IMR-90 (cell line): ENCODE measurements at places on chromosomes 3 and 15.

DNA sequence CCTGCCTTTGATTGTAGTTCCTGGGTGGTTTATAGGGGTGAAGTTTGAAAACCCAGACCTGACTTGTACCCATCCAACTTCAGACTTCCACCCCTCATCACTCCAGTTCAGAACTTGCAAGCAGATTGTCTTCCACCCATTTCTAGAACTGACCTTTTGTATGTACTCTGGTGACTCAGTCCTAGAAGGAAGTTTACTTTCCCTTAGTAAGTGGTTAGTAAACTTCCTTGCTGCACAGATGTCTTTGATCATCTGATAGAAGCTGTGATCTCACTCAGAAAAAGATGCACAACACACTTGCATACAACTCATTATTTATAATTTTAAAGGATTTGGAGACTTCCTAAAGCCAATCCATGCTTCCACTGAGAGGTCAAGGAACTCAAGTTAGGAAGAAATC is 368.0 kb downstream of the MFSD1 start:
- DNase-seq = peak; percentile 53

DNA sequence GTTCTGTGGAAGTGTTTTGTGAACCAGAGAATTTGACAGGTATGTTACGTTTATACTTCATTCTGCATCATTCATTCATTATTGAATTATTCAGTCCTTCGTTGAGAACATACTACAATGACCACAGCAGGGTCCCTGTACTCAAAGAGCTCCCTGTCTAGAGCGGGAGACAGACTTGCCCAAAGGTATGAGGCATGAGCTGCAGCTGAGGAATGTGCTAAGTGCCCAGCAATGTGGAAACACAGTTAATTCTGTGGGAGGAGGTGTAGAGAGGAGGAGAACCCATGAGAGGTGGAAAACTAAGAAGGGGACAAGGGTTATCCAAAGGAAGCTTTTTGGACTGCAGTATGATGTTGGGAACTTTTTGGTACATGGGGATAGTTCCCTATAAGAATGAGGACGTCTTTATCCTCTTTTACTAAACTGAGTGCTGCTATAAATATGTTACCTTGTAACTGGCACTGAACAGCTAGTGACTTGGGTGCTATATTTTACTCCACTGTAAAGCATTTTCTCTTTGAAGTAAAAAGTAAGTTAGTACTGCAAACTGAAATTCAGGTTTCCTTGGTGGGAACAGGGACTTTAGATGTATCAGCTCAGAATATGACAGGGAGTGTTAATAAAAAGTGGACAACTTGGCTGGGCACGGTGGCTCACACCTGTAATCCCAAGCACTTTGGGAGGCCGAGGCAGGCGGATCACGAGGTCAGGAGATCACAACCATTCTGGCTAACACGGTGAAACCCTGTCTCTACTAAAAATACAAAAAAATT is 5.7 kb downstream of the SMAD3 start:
- DNase-seq = peak; percentile 11

- DNase-seq = peak; percentile 12
Measured at GRCh38 chr15:63985221-63986184, 60.8 kb downstream of the DAPK2 start.

DNA sequence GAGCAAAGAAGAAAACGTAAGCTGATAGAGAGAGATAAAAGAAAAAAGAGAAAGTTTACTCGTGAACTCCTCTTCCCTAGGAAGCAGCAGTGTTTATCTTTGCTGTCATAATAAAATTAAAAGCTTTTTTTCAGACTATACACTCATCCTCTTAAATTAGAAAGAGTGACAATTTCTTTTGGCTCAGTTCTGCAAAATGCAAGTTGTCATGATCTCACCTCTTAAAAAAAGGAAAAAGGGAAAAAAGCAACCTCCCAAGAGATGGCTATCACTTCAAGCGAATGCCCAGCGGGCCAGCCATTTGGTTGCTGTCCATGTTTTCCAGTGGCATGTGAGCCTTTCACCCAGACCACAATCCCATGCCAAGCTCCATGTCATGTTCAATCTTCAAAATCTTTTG is 7.0 kb upstream of the THBS1 start:
- peak; percentile 36 for DNase-seq

DNA sequence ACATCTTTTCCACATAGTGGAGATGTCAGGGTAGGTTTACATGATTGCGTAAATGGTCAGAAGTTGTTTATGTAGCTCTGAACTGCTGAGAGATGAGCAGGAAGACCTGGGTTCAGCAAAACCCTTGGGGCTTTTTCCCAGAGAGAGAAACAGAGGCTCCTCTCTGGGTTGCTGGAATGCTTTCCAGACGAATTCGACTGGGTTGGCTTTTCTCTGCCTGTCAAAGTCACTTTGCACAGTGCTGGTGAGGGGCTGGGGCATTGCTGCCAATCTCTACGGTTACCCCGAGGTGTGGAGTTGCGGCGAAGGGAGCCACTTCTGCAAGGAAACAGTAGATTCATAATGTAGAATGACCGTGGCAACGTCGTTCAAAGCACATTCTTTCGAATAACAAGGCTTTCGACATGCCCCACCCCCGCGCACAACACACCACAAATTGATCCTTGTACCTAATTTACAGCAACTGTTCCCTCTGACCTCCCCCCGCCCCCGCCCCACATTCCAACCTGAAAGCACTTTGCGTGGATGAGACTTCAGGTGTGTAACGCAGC is 950 bp upstream of the CNTN4 start:
- DNase-seq = no peak

GRCh38 chr3:31234145-31234544 is 298.6 kb upstream of the STT3B start:
- no peak for DNase-seq

DNA sequence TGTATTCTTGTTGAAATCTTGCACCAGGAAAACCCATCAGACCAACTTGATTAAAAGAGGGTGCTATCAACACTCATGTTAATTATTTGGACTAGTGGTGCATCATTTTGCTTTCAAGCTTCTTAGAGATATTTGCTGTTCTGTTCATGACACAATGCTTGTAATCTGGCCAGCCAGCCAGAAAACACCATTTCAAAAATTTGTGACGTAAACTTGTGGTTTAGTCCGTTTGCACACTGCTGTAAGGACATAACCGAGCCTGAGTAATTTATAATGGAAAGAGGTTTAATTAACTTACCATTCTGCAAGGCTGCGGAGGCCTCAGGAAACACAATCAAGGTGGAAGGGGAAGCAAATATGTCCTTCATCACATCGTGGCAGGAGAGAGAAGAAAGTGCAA is 374.3 kb upstream of the TGFBR2 start:
- DNase-seq = peak; percentile 73

DNA sequence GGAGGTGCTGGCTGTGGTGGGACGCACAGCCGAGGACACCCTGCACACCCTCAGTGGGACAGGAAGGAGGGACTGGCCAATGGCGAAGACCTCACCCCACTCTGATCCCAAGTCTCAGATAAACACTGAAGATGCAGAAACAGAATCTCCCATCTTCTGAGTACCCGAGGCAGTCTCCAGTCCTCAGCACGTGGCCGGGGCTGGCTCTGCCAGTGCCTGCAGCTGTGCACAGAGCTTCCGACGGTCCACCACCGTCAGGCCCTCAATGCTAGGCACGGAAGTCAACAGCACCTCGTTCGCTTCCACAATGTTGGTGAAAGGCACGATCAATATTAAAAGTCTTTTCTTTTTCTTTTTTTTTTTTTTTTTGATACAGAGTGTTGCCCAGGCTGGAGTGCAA is 16.8 kb upstream of the OCA2 start:
- DNase-seq = no peak

GRCh38 chr3:10428406-10429091 is 76.8 kb downstream of the ATP2B2 start:
- no peak for DNase-seq

- DNase-seq = no peak
Measured at GRCh38 chr3:143595456-143596077, 252.7 kb downstream of the SLC9A9 start.

DNA sequence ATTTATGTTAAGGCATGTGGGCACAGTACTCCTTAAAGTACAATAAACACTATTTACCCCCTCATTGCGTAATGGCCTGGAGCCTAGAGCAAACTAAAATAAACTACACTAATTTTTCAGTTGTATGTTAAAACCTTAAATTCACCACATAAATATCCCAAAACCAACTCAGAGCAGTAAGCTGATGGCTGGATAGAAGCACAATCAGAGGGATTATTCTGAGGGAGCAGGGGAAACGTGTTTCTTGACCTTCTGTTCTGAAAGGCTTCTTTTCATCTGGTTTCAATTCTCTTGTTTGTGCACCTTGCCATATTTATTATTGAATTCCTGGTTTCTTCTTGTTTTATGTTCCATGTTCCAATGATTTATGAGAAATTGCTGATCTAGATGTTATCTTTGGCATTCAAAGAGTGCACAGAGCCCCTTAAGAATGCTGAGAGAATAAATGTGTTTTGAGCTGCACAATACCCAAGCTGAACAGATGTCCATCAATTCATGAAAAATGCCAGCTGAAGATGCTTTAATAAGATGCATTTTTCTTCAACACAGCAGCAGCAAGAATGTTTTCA is 29.6 kb downstream of the RPL22L1 start:
- DNase-seq = peak; percentile 33

DNA sequence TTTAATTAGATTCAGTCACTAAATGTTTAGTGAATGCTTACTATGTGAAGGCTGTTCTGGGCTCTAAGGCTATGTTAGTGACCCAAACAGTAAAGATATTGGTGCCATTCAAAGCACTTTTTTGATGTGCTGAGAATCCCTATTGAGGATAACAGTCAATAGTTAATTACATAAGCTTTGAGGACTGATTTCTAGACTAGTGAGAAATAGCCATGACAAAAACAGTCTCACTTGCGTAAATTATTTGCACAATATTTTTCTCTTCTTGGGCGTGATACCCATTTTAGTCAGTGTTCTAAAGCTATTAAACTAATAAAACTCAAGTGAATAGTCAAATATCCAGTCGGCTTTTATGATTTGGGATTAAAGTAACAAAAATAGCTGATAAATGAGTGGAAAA is 74.6 kb downstream of the UBE2E2 start:
- no peak for DNase-seq

DNA sequence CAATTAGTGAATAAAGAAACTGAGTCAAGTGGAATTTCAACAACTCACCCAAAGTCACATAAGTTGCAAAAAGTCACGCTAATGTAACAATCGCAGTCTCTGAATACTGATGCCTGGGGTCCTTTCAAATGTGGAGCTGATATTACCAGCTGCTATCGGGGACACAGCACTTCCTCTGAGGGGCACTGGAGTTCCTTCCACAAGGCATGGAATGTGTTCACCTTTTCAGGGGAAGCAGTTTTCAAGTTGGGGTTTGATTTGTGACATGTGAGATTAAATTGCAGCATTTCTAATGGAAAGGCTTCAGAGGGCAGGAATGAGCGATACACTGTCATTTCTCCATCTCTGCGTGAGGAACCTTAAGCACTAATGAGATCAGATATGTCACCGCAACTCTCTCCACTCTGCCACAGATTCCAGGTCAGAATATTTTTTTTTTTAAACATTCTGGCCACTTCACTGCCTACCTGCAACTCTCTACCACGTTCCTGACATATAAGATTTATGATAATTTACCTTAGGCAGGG is 807.2 kb upstream of the CFAP20DC start:
- no peak for DNase-seq

DNA sequence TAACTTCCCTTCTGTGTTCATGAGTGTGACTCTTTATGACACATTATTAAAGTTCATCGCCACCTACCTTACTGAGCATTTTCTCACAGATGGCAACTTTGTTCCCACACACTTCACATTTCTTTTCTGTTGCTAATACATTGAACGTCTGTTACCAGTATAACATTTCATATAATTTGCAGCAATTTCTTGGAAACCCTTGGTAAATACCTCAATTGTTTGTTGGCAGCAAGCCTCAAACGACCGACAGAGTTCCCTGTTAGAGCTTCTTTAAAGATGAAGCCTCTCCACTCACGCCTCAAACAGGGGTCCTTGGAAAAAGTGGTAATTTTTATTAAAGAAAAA is 3.2 kb upstream of the CHSY1 start:
- peak; percentile 41 for DNase-seq

GRCh38 chr3:24389108-24390090 is 105.3 kb downstream of the THRB start:
- no peak for DNase-seq

DNA sequence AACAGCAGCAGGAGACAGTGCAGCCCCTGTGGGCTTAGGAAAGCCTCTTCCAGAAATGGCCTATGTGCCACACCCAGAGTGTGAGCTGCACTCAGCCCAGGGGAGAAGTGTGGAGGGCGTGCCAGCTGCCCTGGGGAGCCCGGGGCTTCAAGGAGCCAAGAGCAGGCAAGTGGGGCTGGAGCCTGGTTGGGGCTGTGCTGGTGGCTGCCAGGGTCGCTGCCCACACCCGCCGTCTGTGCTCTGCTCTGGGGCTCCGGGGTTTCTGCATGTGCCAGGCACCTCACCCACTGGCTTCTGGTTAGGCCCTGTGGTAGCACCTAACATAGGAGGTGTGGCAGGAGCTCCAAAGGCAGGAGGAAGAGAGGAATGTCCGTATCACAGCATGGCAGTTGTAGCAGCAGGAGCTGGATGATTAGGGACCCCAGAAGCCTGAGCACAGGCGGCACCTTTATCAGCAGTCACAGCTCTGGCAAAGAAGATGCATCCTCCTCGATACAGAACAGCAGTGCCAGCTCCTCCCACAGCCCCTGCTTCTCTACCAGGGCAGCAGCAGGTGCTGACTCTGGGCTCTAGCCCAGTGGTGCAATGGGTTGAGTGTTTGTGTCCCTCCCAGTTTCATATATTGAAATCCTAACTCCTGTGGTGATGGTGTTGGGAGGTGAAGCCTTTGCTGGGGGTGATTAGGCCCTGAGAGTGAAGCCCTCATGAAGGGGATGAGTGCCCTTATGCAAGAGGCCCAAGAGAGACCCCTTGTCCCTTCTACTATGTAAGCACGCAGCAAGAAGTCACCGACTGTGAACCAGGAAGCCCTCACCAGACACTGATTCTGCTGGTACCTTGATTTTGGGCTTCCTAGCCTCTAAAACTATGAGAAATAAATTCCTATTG is 70.0 kb upstream of the KLF13 start:
- no peak for DNase-seq

DNA sequence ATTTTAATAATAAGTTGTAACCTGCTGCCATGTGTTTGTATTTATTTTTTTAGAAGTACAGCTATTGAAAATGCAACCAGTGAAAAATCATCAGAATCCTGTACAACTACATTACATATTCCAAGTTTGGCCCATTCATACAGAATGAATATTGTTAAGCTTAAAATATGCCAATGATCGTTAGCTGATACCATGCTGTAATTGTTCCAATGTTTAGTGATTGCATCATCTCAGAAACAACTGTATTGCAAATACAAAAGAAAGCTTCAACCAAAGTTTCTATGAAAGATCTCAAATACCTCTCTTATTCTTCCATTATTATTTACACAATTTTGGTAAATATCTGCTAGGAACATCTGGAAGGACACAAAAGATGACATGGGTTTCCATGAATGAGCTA is 51.6 kb upstream of the ALCAM start:
- DNase-seq = no peak

GRCh38 chr3:70980646-70981170 is 602.8 kb downstream of the FOXP1 start:
- peak; percentile 36 for DNase-seq

DNA sequence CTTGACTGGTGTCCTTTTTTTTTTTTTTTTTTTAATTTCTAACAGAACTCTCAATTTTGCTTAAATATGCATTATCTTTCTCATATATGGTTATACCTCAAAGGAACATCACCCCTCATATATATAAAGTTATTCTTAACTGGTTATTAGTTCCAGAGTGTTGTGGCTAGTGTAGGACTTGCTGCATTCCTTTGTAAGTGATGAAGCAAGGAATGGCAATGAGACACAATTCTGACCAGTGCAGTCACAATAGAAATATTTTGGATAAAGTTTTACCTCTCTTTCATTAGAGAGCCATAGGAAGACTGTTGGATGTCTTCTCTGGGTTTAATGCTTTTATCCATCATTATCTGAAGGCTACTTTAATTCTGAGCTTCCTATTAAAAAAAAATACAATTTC is 75.5 kb upstream of the CBLB start:
- peak; percentile 58 for DNase-seq
